ENCODE measurements at places on chromosomes 13 and 19.

DNA sequence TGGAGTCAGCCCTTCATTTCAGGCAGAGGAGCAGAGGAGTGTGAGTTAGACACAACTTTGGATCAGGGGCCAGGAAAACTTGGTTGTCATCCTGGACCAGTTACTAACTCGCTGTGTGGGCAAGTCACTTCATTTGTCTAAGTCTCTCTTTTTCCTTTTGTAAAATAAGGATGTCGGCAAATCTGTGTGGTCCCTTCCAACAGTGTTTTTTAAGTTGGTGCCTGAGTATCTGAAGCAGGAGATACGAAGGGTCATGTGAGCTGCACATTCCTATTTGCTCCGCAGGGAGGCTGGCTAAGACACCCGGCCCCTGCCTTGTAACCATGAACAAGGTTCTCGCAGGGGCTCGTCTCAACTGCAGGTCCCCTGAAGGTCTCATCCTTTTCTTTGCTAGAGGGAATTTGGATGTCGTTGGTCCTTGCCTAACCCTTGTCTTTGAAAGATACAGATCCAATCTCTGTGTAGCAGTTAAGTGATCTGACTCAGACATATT is 64.3 kb downstream of the LRCH1 start:
- no peak for DNase-seq

DNA sequence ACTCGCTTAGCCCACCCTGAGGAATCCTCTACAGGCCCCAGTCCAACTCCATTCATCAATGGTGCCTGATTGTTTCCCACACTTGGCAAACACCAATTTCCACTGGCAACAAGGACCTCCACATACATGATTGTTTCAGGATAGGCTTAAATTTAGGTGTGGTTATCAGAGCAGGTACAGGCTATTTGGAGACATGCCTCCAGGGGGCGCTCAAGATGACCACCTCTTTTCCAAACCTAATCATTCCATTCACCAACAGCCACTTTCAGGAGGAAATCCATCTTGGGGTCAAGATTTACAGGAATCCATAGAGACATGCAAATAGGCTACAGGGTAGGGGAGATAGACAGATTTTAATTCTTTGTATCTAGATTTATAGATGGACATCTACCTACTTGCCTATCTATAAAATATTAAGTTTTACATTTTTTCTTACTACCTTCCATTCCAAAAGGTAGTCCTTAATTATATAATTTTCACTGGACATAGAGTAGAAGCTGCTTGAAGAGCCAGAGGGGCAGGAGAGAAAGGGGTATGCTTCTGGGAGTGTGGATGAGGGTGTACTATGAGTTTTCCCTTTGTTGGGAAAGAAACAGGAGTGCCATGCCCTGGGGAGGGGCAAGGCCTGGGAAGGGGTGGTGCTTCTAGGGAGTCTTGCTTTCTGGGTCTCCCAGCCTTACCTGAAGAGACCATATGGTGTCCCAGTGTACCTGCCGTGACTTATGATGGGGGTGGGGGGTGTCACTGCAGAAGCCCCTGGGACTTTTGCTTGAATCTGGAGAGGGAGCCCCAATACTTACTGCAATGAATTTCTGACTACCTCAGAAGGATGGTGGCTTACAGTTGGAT is 14.1 kb upstream of the PCDH8 start:
- no peak for DNase-seq

DNA sequence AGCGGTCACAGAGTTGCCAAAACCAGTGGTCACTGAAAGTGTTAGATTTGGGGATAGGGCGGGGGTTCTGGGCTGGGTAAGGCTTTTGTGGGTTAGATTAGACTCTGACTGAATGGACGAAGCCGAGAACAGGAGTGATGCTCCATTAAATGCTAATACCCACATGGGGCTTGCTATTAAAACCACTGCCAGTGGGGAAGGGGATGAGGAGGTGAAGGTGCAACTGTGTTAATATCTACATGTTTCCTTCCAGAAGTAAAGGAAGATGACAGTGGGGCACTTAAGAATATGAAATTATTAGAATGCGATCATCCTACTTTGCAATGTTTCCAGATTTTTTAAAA is 573 bp upstream of the ZNF614 start:
- no peak for DNase-seq

GRCh38 chr19:12994701-12995595 is at the start of gene NFIX:
Gene NFIX (plus strand): TSS chr19:12995475. CDS start chr19:12995838, 363 bp downstream.
- peak; percentile 34 for DNase-seq

DNA sequence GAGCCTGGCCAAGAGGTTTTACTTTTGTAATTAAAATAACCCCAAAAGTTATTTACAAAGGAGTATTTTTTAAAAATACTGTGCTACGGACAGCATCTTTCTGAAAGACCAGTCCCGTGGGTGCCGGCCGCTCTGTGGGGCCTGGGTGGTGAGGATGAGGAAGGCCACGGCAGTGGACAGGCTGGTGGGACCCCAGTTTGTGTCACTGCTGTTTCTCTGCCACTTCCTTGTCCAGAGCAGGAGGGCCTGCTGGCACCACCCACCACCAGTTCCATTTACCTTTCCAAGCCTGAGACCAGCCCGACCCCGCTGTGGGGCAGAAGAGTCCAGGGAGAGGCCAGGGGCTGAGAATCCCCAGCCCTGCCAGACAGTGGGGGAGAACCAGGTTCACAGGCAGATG is 23.8 kb downstream of the ELAVL1 start:
- DNase-seq, result no peak

GRCh38 chr19:9917321-9917720 is 19.0 kb downstream of the OLFM2 start:
- DNase-seq, result no peak

DNA sequence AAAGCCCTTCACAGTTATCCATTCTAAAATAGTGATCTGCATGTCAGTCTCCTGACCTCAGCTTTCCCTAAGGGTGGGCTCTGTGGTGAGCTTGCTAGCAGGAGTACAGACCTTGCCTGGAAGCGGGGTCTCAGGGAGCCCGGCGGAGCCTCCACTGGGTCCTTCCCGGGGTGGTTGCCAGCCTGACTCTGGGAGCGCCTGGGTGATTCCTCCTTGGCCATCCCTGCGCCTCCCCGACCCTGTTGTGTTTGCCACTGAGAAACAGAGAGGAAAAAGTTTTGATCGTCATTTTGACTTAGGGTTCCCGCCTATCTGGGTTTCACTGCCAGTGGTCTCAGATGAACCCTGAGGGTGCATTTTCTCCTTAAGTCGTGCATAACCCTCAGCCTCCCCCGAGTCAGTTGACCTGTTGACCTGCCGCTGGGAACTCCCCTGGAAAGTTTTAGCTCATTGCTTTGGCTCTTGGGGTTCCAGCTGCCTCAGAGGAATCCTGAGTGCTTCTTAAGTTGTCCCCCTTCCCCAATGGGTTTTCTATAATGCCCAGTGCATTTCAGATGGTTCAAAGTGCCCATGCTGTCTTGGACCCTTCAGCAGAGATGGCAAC is 117.8 kb downstream of the RAB20 start:
- no peak for DNase-seq

GRCh38 chr13:27171244-27171826 is at the start of gene USP12:
Gene USP12 (minus strand): TSS chr13:27171811. CDS start chr13:27171639, 172 bp downstream.
- peak; percentile 62 for DNase-seq

GRCh38 chr19:33403221-33403972 is 29.9 kb downstream of the CEBPG start:
- DNase-seq, result no peak

GRCh38 chr19:11530432-11530831 is 1.5 kb upstream of the ECSIT start:
- peak; percentile 84 for DNase-seq

GRCh38 chr19:13078381-13078780 is 24.3 kb downstream of the LYL1 start:
- DNase-seq, result no peak

- no peak for DNase-seq
Observed at GRCh38 chr19:15453906-15454860, 4.4 kb upstream of the WIZ start.

DNA sequence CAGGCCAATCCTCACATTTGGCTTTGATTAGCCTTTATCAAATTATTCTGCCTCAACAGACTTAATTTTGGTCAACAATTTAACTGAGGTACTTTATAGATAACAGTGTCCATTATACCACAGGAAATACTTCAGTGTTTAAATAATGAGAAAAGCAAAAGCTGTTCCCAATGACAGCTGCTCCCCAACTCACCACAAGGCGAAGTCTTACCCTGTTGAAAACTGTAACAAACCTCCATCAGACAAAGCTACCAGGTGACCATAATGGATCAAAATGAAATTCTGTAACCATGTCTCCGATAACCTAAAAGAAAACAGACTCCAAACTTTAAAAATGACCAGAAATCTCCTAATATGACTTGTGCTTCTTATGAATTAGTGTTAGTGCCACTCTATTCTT is 50.3 kb downstream of the ZNF44 start:
- DNase-seq, result no peak

- no peak for DNase-seq
Observed at GRCh38 chr19:7337380-7338194, 11.2 kb upstream of the ARHGEF18 start.

GRCh38 chr13:43484432-43485225 is 302.1 kb downstream of the ENOX1 start:
- DNase-seq, result no peak

DNA sequence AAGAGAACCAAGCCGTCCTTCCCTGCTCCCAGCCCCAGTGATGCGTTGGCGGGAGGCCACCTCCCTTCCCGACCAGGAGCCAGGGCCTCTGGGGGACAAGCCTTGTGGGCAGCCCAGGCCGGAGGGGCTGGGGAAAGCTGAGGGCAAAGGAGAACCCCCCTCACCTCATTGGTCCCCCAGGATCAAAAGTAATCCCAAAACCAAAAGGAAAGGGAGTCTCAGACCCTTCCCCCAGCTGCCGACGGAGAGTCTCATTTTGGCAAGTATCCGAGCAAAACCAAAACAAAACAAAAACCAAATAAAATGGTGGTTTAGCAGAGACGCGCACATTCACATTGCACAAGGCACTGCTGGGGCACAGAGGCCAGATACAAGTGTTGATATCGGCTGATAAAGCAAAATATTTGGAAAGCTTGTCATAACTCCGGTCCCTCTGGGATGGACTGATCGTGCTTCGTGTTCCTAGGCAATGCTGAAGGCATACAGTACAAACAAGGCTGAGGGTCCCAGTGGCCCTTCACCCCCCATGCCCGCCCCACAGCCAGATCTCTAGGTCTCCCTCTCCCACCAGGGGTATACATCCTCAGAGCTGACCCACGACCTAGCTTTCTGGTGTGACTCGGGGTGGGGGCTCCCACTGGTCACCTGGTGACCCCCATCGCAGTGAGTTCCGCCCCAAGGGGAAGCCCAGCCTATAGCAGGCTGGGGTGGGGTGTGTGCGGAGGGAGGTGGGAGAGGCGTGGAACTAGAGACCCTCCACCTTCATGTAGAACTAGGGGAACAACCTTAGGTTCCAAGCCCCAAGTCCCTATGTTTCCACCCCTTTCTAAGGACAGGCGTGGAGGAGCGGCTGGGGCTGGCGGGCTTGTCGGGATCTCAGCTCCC is 2.1 kb downstream of the CEBPA start:
- DNase-seq, result no peak

DNA sequence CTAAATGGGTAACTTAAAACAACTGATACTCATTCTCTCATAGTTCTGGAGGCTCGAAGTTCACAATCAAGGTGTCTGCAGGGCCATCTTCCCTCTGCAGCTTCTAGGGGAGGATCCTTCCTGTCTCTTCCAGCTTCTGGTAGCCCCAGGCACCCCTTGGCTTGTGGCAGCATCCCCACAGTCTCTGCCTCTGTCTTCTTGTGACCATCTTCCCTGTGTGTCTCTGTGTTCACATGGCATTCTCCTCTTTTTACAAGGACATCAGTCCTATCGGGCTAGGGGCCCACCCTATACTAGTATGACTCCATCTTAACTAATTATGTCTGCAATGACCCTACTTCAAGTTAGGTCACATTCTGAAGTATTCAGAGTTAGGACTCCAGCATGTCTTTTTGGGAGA is 73.5 kb downstream of the ANKRD10 start:
- DNase-seq, result no peak

DNA sequence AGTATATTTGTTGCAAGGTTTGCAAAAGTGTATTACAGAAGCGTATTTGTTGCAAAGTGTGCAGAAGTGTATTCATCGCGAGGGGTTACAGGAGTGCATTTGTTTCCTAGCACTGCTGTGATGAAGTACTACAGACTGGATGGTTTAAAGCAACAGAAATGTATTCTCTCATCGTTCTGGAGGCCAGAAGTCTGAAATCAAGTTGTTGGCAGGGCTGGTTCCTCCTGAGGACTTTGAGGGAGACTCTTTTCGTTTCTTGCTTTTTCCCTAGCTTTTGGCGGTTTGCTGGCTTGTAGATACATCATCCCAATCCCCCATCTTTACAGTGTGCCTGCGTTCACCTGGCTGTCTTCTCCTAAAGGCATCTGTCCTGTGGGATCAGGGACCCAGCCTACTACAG is 127.9 kb upstream of the USP29 start:
- DNase-seq, result no peak

DNA sequence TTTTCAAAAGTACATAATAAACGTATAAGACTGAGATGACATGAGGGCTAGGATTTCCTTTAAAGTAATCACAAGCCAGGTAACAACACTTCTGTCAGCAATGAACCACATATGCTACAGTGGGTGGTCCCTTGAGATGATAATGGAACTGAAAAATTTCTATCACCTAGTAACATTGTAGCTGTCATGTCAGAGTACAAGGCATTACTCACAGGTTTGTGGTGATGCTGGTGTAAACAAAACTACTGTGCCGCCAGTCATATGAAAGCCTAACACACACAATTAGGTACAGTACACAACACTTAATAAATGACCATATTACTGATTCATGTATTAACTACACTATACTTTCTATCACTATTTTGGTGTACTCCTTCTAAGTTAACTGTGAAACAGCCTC is 36.8 kb downstream of the MIPEP start:
- DNase-seq, result no peak

GRCh38 chr19:13176345-13176744 is 26.1 kb downstream of the IER2 start:
- DNase-seq, result no peak

- no peak for DNase-seq
Observed at GRCh38 chr13:95360464-95361097, 59.3 kb upstream of the ABCC4 start.

- no peak for DNase-seq
Observed at GRCh38 chr13:101949681-101950080, 452.2 kb downstream of the FGF14 start.

- DNase-seq, result no peak
Observed at GRCh38 chr13:75178436-75178835, 303.5 kb downstream of the TBC1D4 start.

DNA sequence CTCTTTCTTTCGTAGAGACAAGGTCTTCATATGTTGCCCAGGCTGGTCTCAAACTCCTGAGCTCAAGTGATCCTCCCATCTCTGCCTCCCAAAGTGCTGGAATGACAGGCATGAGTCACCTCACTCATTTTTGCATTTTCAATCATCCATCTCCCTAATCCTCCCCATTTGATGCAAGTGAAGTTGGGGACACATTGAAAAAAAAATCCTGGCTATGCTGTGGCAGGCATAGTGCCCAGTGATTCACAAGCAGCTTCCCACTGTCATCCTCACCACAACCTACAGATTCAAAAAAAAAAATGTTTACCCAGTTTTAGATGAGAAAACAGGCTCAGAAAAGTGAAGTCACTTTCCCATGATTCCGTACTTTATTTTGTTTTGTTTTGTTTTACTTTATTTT is 44.7 kb upstream of the USP29 start:
- DNase-seq, result peak; percentile 18
